Endodermal cell (in vitro differentiated cells): ENCODE measurements at places on chromosomes 5 and 9. TPM values are rescaled to one million over a fixed set of nuclear protein-coding genes. Genes with fewer than 3 reads are reported as not detected.

DNA sequence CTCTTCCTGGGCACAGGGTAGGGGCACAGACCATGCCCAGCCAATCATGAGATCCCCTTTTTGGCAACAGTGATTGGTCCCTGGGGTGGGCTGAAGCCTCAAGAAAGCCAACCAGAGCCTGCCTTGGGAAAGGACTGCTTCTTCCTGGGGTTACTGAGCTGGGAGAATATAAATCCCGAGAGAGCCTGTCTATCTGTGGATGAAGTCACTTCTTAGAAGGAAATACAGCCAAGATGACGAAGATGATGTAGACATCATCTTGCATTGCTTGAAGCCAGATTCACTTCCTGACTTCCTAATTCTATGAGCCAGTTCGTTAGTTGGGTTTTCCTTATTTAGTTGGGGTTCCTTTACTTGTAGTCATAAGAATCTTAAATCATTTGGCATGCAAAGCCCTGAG is 50.1 kb upstream of the PWWP2A start:
- no peak overlapping the region for H3K4me3 ChIP-seq
- H3K4me1 ChIP-seq: peaks cover 21% of the 10 kb centered on the region
- no peaks in the 10 kb centered on the region for H3K27me3 ChIP-seq
- H3K27ac ChIP-seq: no peak overlapping the region
- DNase-seq: no peak

GRCh38 chr5:61299261-61299681 is 32.8 kb upstream of the ZSWIM6 start:
- no peaks in the 10 kb centered on the region for H3K36me3 ChIP-seq
- no peak overlapping the region for H3K27ac ChIP-seq
- peaks cover 17% of the 10 kb centered on the region for H3K4me1 ChIP-seq
- H3K27me3 ChIP-seq: peaks cover 56% of the 10 kb centered on the region
- no peak for DNase-seq

DNA sequence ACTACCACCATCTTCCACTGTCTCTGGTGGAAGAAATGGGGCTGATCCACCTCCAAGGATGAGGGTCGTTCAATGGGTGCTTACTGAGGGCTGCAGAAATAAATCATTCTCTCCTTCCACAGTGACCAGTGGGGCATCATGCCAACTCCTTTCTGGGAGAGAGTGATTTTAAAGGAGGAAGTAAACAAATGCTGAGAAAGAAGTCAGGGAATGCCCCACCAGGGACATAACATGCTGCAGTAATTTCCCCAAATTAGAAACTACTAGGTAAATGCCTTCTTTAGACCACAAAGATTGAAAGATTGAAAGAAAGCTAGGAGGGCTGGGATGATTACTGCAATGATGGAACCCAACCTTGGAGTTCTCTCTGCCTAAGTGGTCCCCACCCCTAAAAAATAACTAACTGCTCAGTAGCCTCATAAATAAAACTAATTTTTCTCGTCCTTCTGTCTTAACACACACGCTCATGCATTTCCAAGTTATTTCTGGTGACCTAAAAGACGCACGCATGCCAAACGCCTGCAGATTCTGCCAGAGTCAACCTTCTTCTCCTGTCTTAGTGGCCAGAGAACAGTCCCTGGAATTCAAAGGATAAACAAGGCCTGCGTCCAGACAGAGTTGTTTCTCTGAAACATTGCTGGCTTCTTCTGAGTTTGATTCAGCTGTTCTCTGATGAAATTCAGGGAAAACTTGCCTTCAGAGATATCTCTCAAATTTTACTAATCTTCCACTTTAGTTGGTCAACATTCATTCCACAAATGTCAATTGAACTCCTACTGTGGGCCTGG is 250.0 kb downstream of the NR3C1 start:
- H3K4me3 ChIP-seq: no peak overlapping the region
- H3K36me3 ChIP-seq: no peaks in the 10 kb centered on the region
- no peak for DNase-seq

BHMT2 gene
- 0.46 and 0.93 TPM in 2 replicates for total RNA-seq

SH3TC2 gene
- 0.27 to 0.50 TPM in 2 of 3 replicates, not detected in the other for total RNA-seq

DNA sequence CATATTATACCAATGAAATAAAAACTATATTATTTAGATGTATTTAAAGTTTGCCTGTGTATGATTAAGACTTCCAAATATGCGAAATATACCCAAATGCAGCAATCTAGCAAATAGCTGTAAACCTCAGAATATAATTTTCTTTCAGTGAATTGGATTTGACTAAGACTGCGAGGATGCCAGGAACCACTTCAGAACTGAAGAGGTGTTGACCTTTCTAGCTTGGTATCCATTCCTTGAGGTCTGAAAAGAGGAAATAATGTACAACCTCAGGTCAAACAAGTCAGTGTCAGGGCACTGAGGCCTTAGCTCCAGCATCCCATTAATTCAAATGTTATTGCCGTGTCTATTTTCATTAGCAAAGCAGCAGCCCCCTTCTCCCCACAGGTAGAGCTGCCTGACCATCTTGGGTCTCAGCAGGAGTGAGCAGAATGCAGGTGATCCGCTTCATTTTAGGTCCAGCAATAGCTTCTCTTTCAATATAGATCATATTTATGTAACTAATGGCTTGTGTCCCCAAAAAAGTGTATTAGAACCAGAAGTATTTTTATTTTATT is 100.0 kb downstream of the KIAA1958 start:
- no peak overlapping the region for H3K4me3 ChIP-seq
- peaks cover 11% of the 10 kb centered on the region for H3K4me1 ChIP-seq
- no peak for DNase-seq
- no peaks in the 10 kb centered on the region for H3K36me3 ChIP-seq
- H3K27ac ChIP-seq: no peak overlapping the region

MLANA gene
- total RNA-seq: not detected in 3 replicates

DNA sequence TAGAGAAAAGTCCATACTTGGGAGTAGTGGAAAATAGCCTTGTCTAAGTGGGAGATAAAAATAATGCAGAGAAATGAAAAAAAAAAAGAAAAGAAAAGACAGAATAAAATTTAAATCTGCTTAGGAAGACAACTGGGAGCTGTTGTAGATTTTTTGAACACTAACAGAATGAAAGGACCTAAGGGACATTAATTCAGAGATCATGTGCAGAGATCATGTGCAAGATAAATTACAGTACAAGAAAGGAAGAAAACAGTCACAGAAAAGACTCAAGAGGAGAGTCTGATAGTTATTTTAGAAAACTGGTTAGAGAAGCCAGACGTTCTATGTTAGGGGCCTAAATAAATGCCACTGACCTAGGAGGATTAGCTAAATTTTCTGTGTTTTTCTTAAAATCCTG is 1226.8 kb upstream of the NUDT12 start:
- H3K27me3 ChIP-seq: no peaks in the 10 kb centered on the region
- no peak overlapping the region for H3K4me3 ChIP-seq
- H3K27ac ChIP-seq: no peak overlapping the region
- H3K4me1 ChIP-seq: peaks cover 2% of the 10 kb centered on the region
- no peak for DNase-seq
- H3K36me3 ChIP-seq: no peaks in the 10 kb centered on the region

- peaks cover 9% of the 10 kb centered on the region for H3K4me1 ChIP-seq
- no peaks in the 10 kb centered on the region for H3K36me3 ChIP-seq
- no peak overlapping the region for H3K27ac ChIP-seq
- peaks cover 88% of the 10 kb centered on the region for H3K27me3 ChIP-seq
- peak; percentile 96 for DNase-seq
Observed at GRCh38 chr5:135462304-135462703, 10.2 kb upstream of the TIFAB start.

DNA sequence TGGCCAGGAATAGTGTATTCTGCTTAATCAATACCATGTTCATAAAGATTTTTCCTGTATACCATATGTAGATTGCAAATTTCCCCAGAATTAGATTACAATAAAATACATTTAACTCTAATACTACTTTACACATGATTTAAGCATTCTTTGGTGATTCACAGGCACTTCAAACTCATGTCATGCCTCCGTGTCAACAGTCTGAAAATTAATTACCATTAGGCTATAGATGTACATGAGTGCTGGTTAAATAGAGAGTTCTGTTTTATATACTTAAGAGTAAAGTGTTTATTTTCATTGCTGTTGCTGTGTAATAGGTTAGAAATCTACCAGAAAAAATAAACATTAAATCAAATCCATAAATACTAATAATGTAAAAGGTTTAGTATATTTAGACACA is 159.8 kb downstream of the ZSWIM6 start:
- no peaks in the 10 kb centered on the region for H3K4me1 ChIP-seq
- H3K27ac ChIP-seq: no peak overlapping the region
- DNase-seq: no peak

- H3K36me3 ChIP-seq: no peaks in the 10 kb centered on the region
- no peaks in the 10 kb centered on the region for H3K27me3 ChIP-seq
- no peaks in the 10 kb centered on the region for H3K4me1 ChIP-seq
- H3K4me3 ChIP-seq: no peak overlapping the region
Observed at GRCh38 chr5:143877196-143877595, 65.2 kb downstream of the HMHB1 start.

DNA sequence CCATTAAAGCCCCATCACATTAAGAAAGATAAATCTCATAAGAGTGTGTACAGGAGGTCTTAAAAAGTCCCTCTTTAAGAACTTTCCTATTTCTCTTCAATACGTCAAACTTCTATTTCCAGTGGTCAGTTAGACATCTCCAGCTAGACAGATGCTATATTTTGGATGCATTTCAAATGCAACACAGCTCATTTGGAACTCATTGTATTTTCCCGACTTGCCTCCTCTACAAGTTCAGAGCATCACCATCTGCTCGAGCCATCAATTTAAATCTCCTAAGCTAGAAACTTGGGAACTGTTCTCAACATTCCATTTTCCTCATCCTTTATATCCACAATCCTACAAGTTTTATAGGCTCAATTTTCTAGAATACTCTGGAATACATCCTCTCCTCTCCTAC is 3.2 kb upstream of the UHRF2 start:
- no peak for DNase-seq
- H3K4me1 ChIP-seq: no peaks in the 10 kb centered on the region
- no peak overlapping the region for H3K4me3 ChIP-seq
- H3K27me3 ChIP-seq: peaks cover 22% of the 10 kb centered on the region
- no peaks in the 10 kb centered on the region for H3K36me3 ChIP-seq

CCDC192 gene
- total RNA-seq: 0.48 TPM in 1 of 2 replicates, not detected in the other

DNA sequence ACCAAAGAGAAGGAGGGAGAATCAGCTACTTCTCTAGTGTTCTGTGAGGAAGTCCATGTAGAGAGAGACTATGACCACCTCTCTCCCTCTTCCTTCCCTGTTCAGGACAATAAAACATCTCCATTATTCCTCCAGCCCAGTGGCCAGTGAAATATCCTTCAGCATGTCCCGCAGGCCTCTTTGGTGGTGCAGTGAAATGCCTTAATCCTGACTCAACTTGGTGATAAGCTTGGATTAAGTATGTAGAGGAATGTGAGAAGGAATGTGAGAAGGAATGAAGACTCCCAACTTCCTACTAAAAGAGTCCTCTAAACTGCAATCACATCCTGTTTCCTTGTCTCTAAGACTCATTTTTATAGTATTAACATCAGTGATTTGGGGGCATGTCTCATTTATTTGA is 167.3 kb downstream of the TRPM3 start:
- no peaks in the 10 kb centered on the region for H3K27me3 ChIP-seq
- no peaks in the 10 kb centered on the region for H3K36me3 ChIP-seq
- peak overlapping the region; percentile 44 for H3K4me3 ChIP-seq
- peak overlapping the region; percentile 52 for H3K27ac ChIP-seq

DRD1 gene
- total RNA-seq: 0.16 to 0.53 TPM (median 0.34 TPM) in 3 replicates

- peaks cover 2% of the 10 kb centered on the region for H3K4me1 ChIP-seq
- H3K27ac ChIP-seq: no peak overlapping the region
- H3K4me3 ChIP-seq: no peak overlapping the region
- H3K27me3 ChIP-seq: no peaks in the 10 kb centered on the region
Observed at GRCh38 chr9:24436761-24437160, 108.9 kb downstream of the IZUMO3 start.

GRCh38 chr9:33162721-33163311 is 4.3 kb downstream of the B4GALT1 start:
- H3K27ac ChIP-seq: no peak overlapping the region
- H3K27me3 ChIP-seq: no peaks in the 10 kb centered on the region
- H3K36me3 ChIP-seq: no peaks in the 10 kb centered on the region
- peaks cover 38% of the 10 kb centered on the region for H3K4me1 ChIP-seq
- H3K4me3 ChIP-seq: no peak overlapping the region

- H3K36me3 ChIP-seq: no peaks in the 10 kb centered on the region
- H3K27me3 ChIP-seq: no peaks in the 10 kb centered on the region
- H3K27ac ChIP-seq: no peak overlapping the region
- peaks cover 7% of the 10 kb centered on the region for H3K4me1 ChIP-seq
Observed at GRCh38 chr5:149450199-149450598, 71.1 kb upstream of the IL17B start.

DNA sequence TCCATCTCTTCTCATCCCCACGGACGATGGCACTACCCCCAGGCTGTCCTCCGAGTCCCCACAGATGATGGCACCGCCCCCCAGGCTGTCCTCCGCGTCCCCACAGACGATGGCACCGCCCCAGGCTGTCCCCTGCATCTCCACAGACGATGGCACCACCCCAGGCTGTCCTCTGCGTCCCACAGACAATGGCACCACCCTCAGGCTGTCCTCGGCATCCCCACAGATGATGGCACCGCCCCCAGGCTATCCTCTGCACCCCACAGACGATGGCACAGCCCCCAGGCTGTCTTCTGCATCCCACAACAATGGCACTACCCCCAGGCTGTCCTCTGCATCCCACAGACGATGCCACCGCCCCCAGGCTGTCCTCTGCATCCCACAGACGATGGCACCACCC is 57.4 kb upstream of the PTCH1 start:
- no peaks in the 10 kb centered on the region for H3K27me3 ChIP-seq
- H3K36me3 ChIP-seq: no peaks in the 10 kb centered on the region
- DNase-seq: no peak
- no peak overlapping the region for H3K27ac ChIP-seq
- H3K4me3 ChIP-seq: no peak overlapping the region

SLC6A19 gene
- 0.15 and 0.16 TPM in 2 replicates for total RNA-seq

GRCh38 chr5:116272281-116272941 is 187.6 kb downstream of the COMMD10 start:
- H3K27me3 ChIP-seq: no peaks in the 10 kb centered on the region
- no peaks in the 10 kb centered on the region for H3K4me1 ChIP-seq
- no peak overlapping the region for H3K27ac ChIP-seq
- no peak overlapping the region for H3K4me3 ChIP-seq
- H3K36me3 ChIP-seq: no peaks in the 10 kb centered on the region
- no peak for DNase-seq

DNA sequence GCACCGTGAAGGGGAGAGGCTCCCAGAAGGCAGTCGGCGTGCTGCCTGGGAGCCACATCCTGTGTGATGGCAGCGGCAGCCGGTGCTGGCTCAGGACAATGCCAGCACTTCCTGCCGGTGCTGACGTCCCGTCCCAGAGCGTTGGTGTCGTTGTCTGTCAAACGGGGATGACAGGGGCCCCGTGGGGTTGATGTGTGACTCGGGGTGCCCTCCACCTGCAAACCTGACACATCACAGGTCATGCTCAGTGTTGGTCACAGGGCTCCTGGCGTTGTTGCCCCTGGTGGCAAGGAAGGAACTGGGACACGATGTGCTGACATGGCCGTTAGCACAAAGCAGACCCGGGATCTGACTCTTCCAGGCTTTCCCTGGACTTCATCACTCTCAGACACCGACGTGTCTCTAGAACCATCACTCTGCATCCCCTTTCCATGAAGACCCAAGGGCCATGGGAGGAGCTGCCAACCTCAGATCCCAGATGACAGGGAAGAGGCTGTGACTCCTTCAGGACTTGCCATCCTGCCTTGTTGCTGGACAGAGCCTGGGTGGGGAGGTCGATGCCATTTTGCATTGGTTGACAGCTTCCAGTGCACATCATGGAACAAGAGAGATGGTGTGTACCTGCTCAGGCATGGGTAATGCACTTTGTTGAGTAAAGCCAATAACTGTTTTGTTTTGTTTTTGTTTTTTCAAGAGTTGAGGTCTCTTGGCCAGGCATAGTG is 21.5 kb downstream of the PLPP7 start:
- H3K27ac ChIP-seq: no peak overlapping the region
- no peaks in the 10 kb centered on the region for H3K36me3 ChIP-seq
- H3K4me1 ChIP-seq: no peaks in the 10 kb centered on the region
- no peaks in the 10 kb centered on the region for H3K27me3 ChIP-seq
- no peak overlapping the region for H3K4me3 ChIP-seq

- H3K27me3 ChIP-seq: no peaks in the 10 kb centered on the region
- H3K4me1 ChIP-seq: peaks cover 3% of the 10 kb centered on the region
- peak overlapping the region; percentile 45 for H3K27ac ChIP-seq
- H3K4me3 ChIP-seq: no peak overlapping the region
Observed at GRCh38 chr5:122126756-122127321, 2.5 kb upstream of the ZNF474 start.
